ENCODE measurements at places on chromosomes 7 and 10.

GRCh38 chr10:90205340-90205739 lies 503.9 kb downstream of the KIF20B start:
- no peak for DNase-seq

GRCh38 chr7:1919539-1920265 lies 249.6 kb downstream of the ELFN1 start:
- peak; percentile 53 for DNase-seq

- DNase-seq = peak; percentile 26
Observed at GRCh38 chr7:128322040-128322643, 21.6 kb downstream of the RBM28 start.

GRCh38 chr7:104895522-104896236 lies 118.3 kb upstream of the KMT2E start:
- no peak for DNase-seq

- DNase-seq = no peak
Observed at GRCh38 chr10:3096149-3096548, 28.8 kb downstream of the PFKP start.

- no peak for DNase-seq
Observed at GRCh38 chr7:7976677-7977076, 8.1 kb downstream of the GLCCI1 start.

DNA sequence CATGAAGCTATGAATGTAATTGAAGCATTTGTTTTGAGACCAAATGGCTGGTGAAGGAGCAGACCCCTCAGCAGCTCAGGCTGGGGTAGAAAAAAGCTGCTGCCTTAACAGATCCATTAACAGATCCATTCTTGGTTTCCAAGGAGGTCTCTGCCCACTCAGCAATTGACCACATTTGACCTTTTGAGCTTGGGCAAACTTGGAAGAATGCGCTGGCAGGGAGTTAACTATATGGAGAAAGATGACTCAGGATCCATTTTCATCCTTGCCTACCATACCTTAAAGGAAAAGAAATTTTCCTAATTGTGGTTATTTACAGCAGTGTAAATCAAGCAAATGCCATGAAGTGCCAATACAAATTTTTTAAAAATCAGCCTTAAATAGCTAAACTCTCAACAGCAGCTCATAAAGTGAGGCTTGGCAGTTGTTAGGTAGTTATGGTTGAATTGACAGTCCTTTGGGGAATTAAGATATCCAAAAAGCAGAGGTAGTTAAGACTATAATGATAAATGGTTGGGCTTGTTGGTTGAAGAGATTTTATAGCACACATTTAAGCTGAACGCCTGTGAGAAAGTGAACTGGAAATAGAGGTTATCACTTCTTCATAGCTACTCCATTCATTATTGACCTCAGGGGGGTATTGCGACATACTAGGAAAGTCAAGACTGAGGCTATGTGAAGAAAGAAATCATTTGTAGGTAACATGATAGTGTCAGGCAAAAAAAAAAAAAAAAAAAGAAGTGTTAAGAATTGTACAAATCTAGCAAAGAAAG lies 83.9 kb downstream of the MKX start:
- DNase-seq = no peak

GRCh38 chr7:114790521-114790920 lies 131.4 kb upstream of the MDFIC start:
- DNase-seq = no peak

DNA sequence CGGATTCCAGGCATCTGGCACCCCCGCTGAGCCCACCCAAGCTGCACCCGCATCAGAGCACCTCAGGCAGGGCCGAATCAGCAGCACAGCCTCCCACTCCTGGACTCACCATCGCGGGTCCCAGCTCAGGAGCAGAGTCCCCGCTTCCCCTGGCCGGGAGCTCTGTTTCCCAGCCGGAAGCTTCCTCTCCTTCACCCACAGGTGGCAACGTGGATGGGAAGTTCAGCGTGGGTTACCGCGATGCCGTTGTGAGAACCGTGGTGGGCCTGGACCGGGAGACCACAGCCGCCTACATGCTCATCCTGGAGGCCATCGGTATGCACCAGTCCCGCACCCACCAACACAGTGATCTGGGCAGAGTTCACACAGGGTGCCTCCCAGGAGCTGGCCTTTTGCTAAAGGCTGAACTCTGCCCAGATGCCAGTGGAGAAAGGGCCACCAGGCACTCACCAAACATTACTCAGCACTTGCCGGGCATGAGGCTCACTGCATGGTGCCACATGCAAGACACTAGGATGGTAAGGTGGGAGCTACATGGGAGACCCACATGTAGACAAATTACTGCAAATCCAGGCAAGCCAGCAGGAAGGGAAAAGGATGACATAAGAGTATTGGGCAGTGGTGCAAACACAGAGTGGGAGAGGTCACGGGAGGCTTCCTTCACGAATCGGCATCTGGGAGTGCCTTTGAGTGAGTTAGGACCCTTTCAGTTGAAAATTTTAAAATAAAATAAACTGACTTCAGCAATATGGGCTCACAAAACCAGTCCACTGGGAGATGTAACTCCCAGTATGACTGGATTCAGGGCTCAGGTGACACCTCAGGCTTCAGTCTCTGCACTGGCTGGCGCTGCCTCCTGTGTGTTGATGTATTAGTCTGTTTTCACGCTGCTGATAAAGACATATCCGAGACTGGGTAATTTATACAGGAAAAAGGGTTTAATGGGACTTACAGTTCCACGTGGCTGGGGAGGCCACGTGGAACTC lies 10.4 kb downstream of the C10orf105 start:
- DNase-seq = no peak

DNA sequence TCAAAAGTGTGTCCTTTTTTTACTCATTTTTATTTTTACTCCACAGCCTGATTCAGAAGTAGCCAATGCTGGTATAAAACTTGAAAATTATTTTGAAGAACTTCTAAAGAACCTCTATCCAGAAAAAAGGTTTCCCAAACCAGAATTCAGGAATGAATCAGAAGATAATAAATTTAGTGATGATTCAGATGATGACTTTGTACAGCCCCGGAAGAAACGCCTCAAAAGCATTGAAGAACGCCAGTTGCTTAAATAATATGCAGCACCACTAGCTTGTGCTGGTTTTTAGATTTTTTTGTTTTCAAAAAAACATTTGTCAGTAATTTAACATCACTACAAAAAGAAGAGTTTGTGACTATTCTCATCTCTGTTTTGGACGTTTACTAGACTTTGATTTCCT lies 116.5 kb downstream of the SVOPL start:
- no peak for DNase-seq

DNA sequence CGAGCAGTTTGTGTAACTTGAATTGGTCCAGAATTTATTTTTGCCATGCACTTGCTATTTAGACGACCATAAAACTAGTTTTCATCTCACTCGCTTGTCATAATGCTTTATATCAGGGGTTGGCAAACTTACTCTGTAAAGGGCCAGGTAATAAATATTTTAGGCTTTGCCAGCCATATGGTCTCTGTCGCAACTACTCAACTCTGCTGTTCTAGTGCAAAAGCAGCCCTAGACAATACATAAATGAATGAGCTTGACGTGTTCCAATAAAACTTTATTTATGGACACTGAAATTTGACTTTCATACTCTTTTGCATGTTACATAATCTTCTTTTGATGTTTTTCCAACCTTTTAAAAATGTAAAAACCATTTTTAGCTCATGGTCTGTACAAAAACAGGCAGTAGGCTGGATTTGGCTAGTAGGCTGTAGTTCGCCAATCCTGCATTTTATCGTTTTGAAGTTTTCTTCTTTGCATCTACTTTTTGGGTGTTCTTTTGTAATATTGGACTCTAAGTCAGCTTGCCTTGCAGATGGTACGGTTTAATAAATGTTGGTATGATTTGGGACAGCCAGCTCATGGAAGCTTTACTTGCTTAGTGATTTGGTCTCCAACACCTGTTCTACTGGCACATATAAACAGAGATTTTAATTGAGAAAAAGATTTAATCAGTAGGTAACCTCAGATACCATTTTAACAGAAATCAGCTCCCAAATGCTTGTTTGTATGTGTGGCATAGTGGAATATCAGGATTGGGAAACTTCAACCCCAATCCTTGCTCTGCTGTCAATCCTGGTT lies 25.6 kb downstream of the SND1 start:
- no peak for DNase-seq

- DNase-seq = no peak
Observed at GRCh38 chr10:5961405-5962100, 15.8 kb downstream of the IL15RA start.

GRCh38 chr7:70621954-70622600 lies 509.9 kb upstream of the GALNT17 start:
- no peak for DNase-seq

- no peak for DNase-seq
Observed at GRCh38 chr7:138097064-138097741, 20.9 kb downstream of the AKR1D1 start.

DNA sequence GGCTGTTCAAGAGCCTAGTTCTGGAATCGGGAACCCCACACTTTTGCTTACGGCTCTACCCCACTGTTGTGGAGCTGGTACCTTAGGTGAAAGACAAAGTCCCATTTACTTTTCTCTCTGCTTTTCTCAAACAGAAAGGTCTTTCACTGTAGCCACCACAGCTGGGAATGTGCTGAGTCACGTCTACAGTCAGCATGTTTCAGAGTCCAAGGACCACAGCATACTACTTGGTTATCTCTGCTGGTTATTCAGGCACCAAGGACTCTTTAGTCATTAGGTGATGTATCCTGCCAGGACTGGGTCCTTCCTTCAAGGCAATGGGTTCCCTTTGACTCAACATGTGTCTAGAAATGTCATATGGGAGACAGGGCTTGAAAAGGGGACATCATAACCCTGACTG lies 266.8 kb upstream of the STEAP1 start:
- DNase-seq = no peak

DNA sequence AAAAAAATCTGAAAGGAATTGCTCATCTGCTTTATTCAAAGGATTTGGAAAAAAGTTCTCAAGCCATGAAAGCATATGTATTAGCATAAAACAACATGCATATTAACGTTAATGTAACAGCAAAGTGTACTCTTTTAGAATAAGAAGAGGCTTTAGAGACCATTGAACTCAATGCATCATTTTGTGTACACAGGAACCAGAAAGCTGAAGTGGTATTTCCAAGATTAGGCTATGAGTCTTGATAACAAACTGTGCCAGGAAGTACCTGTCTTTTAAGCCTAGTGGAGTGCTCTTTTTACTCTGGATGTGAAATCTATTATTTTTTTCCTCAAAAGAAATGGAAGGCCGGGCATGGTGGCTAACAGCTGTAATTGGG lies 164.2 kb downstream of the THSD7A start:
- no peak for DNase-seq

GRCh38 chr7:25482631-25483030 lies 254.3 kb upstream of the NPVF start:
- DNase-seq = no peak

DNA sequence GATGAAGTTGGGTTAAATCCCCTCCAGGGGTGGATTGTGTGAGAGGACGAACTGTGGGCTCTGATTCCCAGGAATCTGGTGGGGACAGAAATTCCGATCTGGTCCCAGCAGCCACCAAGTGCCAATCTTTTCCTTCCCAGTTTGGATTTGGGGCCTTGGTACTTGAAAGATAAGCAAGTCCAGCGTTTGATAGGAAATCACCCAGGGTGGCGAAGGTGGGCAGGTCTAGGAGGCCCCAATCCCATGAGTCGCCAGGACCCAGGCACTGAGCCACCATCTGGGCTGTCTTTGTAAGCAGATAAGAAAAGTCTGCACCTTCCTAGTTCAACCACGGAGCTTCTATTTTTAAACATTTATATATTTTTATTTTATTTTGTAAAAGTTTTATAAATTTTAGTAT lies 122.6 kb upstream of the LSM8 start:
- no peak for DNase-seq

DNA sequence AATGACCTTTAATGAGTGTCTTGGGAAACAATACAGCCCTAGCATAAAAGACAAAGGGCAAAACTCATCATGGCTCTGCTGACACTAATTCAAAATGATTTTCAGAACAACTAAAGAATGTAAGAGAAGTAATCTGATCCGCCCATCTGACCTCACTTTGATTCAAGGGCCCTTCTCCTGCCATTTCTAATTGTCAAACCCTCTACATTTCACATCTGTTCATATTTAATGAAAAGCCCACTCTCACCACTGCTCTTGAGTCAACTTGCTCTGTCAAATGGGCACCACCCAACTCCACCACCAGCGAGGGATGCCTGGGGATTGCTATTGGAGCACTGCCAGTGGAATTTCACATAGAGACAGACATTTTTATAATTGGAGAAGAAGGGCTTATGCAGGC lies 639.2 kb downstream of the KCNMA1 start:
- no peak for DNase-seq

GRCh38 chr7:68155676-68156075 lies 1159.0 kb downstream of the TYW1 start:
- DNase-seq = no peak

- DNase-seq = no peak
Observed at GRCh38 chr10:119078422-119079179, 2.0 kb downstream of the EIF3A start.

GRCh38 chr10:73979141-73979808 lies 18.6 kb upstream of the VCL start:
- DNase-seq = no peak

DNA sequence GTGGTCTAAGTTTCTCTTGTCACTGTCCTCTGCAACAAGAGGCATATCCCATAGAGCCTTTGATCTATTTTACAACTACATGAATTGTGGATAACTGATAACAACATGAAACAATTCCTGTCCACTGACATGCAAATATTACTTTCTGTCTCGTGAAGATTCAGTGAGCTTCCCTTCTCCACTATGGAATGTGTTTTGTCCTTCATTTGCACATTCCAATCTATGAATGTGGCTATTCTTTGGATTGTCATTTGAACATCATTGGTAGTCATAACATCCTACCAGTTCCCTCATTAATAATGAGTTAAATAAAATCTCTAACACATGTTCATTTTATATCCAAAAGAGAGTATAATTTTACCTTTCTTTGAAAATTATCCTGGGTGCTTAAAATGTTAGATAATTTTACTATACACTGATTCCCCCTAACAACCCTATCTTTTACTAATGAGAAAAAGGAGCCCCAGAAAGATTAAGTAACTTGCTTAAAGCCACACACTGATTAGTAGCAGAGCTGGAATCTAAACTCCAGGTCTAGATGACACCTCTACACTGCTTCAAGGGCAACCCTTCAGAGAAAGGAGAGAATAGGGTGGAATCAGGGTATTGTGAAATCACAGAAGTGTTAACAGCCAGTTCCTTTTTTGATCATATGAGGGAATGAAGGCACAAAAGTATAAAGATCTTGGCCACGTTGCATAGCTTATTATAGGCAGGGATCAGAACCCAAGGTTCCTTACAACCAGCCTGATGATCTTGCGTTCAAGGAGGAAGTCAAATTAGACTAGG lies 39.1 kb downstream of the PDE1C start:
- DNase-seq = no peak

- DNase-seq = no peak
Observed at GRCh38 chr7:148888300-148888699, 4.2 kb upstream of the EZH2 start.

GRCh38 chr10:28087661-28088351 lies 88.9 kb upstream of the ODAD2 start:
- no peak for DNase-seq

DNA sequence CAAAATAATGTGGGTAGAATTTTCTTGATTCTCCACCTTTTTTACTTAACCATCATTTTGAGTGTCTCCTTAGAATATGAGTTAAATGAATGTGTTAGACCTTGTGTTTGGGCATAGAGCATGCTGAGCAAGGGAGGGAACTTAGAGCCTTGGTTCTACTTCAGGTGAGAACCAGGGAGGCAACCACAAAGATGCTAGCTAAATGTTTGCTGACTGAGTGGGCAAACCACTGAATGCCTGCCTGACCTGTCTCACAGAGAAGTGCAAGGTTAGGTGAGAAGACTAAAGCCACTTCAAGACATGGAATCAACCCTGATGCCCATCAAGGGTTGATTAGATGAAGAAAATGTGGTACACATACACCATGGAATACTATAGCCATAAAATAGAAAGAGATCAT lies 242.6 kb upstream of the ZNF32 start:
- no peak for DNase-seq
